ENCODE measurements at places on chromosomes 5 and 9.

- no peak for DNase-seq
Measured at GRCh38 chr9:99004717-99005460, 61.2 kb downstream of the COL15A1 start.

- peak; percentile 61 for DNase-seq
Measured at GRCh38 chr5:131221888-131222287, 42.0 kb upstream of the CDC42SE2 start.

GRCh38 chr9:93620881-93621820 is 44.8 kb downstream of the PHF2 start:
- DNase-seq = no peak

GRCh38 chr9:77507212-77507961 is 140.7 kb downstream of the GNA14 start:
- DNase-seq = peak; percentile 48

GRCh38 chr5:112918679-112919078 is 3.3 kb downstream of the REEP5 start:
- peak; percentile 24 for DNase-seq

- peak; percentile 54 for DNase-seq
Measured at GRCh38 chr5:164119806-164120447, 614.5 kb downstream of the MAT2B start.

GRCh38 chr9:89153232-89154017 is 25.2 kb downstream of the SHC3 start:
- peak; percentile 93 for DNase-seq

- peak; percentile 76 for DNase-seq
Measured at GRCh38 chr9:120710110-120710981, 3.9 kb downstream of the MEGF9 start.

DNA sequence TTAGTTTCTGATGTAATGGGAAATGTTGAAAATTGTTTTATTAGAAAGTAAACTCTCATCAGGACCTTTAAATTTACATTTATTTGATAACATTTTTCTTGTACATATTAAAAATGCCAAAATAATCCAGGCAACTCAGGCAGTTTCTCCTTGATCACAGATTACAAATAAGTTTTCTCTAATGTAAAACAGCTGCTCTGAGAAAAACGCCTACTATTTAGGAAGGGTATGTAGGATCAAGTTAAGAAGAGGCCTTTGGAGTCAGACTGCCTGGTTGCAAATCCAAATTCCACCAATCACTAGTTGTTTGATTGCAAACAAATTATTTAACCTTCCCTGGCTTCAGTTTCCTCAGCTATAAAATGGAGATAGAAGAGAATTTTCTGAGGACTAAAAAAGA is 610.8 kb downstream of the PDE4D start:
- DNase-seq = no peak

DNA sequence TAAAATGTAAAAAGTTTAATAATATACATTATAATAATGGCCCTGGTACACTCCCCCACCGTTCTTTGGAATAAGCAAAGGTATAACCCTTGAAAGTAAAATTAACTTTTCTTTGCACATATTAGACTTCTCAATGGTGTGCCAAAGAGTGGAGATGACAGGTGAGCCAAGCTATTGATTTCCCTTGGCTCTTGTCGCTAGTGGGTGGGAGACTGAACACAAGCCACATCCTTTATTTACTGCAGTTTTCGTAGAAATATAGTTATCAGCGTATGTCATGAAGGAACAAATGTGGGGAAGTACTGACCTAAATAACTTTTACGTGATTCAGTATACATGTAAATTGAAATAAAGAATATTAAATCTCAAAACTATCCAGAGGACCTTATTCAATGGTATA is 549.3 kb downstream of the RAB3C start:
- no peak for DNase-seq

DNA sequence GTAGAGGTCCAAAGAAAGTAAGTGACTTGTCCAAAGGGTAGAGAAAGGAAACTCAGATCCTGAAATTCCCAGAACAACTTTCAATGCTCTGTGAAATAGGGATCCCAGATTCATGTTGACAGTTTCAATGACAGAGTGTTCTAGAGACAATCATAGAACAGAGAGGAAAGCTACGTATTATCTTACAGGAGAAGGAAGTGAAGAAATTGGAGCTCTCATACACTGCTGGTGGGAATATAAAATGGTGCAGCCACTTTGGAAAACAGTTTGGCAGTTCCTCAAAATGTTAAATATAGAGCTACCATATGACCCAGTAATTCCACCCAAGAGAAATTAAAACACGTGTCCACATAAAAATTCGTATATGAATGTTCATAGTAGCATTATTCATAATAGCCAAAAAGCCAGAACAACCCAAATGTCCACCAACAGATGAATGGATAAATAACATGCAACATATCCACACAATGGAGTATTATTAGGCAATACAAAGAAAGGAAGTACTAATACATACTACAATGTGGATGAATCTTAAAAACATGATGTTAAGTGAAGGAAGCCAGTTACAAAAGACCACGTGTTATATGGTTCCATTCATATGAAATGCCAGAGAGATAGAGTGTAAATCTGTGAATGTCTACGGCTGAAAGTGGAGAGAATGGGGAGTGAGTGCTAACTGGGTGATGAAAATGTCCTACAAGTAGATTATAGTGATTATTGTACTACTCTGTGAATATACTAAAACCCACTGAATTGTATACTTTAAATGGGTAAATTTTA is 197.1 kb downstream of the NTRK2 start:
- no peak for DNase-seq
